Natural killer cell treated with Interleukin-12 subunit alpha and Interleukin-12 subunit beta and Interleukin-15 and Interleukin-18, amount 100 ng/mL, for 72 hours (primary cell): ENCODE measurements at places on chromosomes 6 and 20. TPM values are rescaled to one million over a fixed set of nuclear protein-coding genes. Genes with fewer than 3 reads are reported as not detected.

The CTAGE9 gene
- not detected for total RNA-seq

The TBX18 gene
- total RNA-seq, result not detected

DNA sequence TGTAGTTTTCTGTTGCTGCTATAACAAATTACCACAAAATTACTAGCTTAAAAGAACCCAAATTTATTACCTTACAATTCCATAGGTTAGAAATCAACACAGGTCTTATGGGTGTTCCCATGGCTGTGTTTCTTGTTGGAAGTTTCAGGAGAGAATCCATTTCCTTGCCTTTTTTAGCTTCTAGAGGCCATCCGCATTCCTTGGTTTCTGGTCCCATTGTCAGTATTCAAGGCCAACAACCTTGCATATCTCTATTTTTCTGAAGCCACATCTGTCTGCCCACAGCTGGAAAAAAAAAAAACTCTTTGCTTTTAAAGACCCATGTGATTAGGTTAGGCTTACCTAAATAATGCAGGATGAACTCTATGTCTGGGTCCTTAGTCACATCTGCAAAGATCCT, 129.7 kb upstream of the SAMD5 start:
- H3K36me3 ChIP-seq, result peaks cover 39% of the 10 kb centered on the region
- peaks cover under 1% of the 10 kb centered on the region for H3K4me1 ChIP-seq
- no peaks in the 10 kb centered on the region for H3K27me3 ChIP-seq
- no peak overlapping the region for H3K27ac ChIP-seq
- no peak for DNase-seq

GRCh38 chr6:147728903-147729302, 220.4 kb downstream of the SAMD5 start:
- H3K27me3 ChIP-seq, result no peaks in the 10 kb centered on the region
- H3K4me1 ChIP-seq, result no peaks in the 10 kb centered on the region
- no peaks in the 10 kb centered on the region for H3K36me3 ChIP-seq
- H3K4me3 ChIP-seq, result no peak overlapping the region
- no peak overlapping the region for H3K27ac ChIP-seq

DNA sequence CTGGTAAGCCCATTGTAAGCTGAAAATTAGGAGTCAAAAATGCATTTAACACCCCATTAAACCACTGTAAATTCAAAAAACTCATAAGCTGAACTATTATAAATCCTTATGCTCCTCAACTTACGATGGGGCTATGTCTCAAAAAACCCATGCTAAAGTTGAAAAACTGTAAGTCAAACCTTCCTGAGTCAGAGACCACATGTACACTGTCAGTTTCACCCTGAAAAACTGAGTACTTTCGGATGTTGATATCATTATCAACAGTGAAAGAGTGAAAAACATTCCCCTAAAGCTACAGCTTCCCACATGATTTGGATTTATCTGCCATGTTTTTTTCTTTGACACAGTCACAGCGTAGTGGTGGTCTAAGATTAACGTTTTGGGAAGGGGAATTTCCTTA, 14.2 kb downstream of the RAB23 start:
- H3K4me3 ChIP-seq, result no peak overlapping the region
- H3K27me3 ChIP-seq, result no peaks in the 10 kb centered on the region
- no peak overlapping the region for H3K27ac ChIP-seq
- H3K36me3 ChIP-seq, result no peaks in the 10 kb centered on the region

GRCh38 chr20:62899633-62900051, 26.7 kb downstream of the DIDO1 start:
- no peak for DNase-seq
- no peaks in the 10 kb centered on the region for H3K27me3 ChIP-seq
- no peak overlapping the region for H3K27ac ChIP-seq
- no peak overlapping the region for H3K4me3 ChIP-seq
- H3K4me1 ChIP-seq, result peaks cover 20% of the 10 kb centered on the region

The DEFB132 gene
- total RNA-seq, result not detected

- no peak overlapping the region for H3K4me3 ChIP-seq
- no peak overlapping the region for H3K27ac ChIP-seq
- no peaks in the 10 kb centered on the region for H3K27me3 ChIP-seq
- no peaks in the 10 kb centered on the region for H3K36me3 ChIP-seq
- peaks cover 15% of the 10 kb centered on the region for H3K4me1 ChIP-seq
Measured at GRCh38 chr20:8309634-8310033, 177.6 kb downstream of the PLCB1 start.
